Stimulated activated CD8-positive, alpha-beta memory T cell treated with anti-CD3 and anti-CD28 coated beads, Interleukin-15, amount 100 ng/mL, for 48 hours (primary cell): ENCODE measurements at places on chromosomes 6 and 20.

- no peak for DNase-seq
Observed at GRCh38 chr20:24949756-24950127, 673 bp downstream of the CST7 start.

- no peak for DNase-seq
Observed at GRCh38 chr20:50728981-50729874, 2.2 kb upstream of the PARD6B start.

DNA sequence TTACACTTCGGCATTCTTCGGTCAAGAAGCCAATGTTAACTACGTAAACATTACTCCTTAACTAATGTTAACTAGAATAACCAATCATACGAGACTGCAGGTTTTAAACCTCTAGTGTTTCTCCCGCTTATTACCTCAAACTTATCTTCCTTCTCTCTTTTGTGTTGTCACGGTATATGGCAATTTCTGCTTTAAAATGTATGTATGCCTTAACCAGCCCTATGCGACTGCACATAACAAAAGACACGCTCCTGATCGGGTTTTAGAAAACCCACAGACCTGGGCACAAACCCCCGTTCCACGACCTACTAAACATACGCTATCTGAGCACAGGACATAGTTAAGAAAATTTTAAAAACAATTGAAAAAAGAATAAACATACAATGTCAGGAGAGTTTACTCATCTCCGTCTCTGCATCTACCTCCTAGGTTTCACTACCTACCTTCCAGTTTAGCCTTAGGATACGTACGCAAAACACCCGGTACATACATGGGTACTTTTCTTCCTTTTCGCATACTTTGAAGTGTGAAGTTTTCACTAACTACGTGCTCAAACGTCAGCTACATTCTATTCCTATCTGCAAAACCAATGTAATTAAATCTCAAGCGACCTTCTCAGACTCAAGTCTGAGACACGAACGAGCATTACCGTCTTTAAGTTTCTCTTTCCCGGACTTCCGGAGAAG is 1.1 kb downstream of the CD164 start:
- no peak for DNase-seq

DNA sequence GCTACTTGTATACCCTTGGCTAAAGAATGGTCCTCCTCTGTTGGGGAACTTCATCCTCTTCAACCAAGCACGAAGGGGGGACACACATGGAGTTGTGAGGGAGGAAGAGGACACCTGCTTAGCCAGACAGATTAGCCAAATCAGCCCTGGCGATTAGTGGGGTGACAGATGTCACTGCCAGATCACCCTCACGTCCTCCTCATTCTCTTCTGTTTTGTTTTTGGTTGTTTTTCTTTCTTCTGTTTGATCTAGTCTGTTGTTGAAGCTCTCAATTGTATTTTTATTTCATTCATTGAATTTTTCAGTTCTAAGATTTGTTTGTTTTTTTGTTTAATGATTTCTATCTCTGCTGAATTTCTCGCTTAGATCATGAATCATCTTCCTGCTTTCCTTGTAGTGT is 27.5 kb upstream of the NKX2-4 start:
- DNase-seq = no peak

DNA sequence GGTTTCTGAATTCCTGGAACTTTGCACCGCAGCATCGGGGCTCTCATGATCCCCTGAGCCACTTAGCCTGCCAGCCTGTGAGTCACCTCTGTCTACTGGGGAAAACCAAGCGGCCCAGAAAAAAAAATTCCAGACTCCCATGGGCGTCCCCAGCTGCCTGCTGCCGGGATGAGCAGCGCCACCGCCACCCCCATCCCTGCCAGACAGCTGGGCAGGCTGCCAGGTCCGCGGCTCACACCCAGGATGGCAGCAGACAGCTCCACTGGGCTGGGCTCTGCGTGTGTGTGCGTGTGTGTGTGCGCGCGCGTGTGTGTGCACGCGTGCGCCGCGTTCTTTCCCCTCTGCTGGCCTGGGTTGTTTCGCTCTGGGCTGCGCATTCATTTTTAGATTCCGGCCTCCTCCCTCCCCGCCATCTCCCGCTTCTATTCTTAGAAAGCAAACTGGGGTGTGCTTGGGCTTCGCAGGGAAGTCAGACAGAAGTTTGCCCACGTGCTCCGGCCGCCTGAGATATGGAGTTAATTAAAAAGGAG is 38.9 kb upstream of the PMEPA1 start:
- peak; percentile 8 for DNase-seq

- no peak for DNase-seq
Observed at GRCh38 chr6:7154341-7155139, 46.8 kb downstream of the RREB1 start.

GRCh38 chr6:37725957-37726356 is 28.3 kb upstream of the MDGA1 start:
- no peak for DNase-seq

DNA sequence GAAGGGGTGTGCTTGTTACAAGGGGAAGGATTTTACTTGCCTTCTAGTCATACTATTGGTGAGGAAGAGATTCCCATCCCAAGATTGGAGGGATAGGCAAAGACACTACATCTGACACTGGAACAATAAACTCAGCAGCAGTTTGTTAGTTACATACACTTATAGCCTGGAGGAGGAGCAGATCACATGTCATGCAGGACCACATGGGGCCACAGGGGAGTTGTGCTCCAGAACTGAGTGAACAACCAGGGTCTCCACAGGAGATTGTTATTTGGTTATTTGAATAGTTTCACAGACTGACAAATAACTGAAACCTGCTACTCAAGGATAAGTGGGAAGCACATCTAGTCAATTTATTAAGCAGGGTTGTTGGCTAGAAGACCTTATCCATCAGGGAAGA is 559.4 kb upstream of the MANEA start:
- no peak for DNase-seq

DNA sequence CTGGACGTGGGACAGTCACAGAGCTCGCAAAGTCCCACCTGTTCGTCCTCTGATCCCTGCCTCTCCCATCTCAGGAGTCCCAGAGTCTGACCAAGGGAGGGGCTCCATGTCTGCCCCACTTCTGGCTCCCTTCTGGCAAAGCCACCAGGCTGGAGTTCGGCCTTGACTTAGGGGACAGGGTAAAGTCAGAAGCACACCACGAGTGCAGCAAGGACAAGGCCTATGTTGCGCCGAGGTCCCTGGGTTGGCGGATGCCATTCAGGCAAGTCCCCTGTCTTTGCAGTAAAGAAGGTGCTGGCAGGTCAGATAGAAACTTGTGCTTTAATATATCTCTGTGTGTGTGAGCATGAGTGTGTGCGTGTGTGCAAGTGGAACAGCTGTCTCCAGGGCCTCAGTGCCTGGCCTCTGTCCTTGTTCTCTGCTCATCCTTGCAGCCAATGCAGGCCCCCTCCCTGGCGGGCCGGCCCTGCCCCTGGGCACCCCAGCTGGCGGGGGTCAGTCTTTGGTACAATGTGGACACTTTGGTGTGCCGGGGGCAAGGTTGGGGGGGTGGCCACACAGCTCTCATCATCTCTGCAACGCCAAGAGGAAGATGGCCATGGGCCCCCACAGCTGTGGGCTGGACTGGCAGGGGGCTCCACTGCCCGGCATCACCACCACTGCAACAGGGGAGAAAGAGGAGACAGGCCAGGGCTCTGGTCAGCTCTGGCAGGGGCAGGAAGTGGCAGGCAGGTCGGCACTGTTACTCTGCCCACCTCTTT is 60.7 kb downstream of the MDGA1 start:
- DNase-seq = no peak

GRCh38 chr6:84709121-84709520 is 55.3 kb downstream of the TBX18 start:
- DNase-seq = no peak

DNA sequence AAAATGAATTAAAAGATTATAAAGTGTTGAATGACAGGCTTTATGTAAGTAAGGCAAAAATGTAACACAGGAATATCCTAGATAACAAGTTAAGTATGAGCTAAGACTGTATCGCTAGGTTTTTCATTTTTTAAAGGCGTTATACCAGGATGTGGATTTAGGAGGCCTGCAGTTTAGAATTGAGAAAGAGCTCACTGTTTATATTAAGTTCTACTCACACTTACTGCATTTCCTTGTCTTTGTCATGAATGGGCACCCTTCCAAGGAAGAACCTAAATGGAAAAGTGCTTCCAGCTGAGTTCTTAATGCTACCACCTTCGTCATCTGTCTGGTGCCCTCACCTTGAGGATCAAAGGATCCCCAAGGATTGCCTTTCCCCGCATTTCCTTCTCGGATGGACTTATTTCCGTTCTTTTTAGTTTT is 148.7 kb downstream of the SOX4 start:
- DNase-seq = no peak

GRCh38 chr6:47456536-47456975 is 21.0 kb upstream of the CD2AP start:
- DNase-seq = no peak

DNA sequence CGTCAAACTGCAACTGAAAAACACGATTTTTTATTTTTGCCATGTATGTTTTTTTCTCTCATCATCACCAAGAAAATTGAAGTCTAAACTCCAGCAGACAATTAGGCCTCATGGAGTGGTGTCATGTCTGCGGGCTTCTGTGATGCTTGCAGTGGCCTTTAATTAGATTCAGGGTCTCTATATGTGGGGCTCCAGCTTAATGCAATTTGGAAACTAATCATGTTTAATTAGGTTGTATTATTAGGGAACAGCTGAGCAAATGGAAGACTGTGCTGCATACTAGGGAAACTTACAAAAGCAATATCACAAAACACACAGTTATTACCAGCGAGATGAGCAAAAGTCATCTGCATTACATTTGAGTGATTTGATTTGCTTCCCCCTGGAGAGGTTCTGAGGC is 132.9 kb upstream of the PMEPA1 start:
- no peak for DNase-seq

DNA sequence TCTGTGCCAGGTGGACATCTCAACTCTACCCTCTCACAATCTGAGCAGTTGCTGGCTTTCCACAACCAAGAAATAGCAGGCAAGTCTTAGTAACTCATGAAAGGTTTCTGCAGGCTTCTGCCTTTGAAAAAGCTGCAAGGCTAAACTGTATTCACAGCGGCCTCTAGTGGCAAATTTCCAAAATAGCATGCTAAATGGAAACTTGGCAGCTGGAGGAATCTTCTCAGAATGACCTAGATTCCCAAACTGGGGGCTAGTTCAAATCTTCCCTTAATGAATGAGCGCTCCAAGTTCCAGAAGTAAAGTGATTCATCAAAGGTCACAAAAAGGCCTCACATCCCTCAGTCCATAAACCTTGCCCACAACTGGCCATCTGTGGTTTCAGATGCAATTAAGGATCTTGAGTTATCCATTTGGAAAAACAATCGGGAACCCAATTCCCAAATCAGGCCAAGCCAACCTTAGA is 11.9 kb upstream of the CPNE5 start:
- no peak for DNase-seq

GRCh38 chr6:80343511-80343910 is 237.0 kb downstream of the BCKDHB start:
- no peak for DNase-seq

DNA sequence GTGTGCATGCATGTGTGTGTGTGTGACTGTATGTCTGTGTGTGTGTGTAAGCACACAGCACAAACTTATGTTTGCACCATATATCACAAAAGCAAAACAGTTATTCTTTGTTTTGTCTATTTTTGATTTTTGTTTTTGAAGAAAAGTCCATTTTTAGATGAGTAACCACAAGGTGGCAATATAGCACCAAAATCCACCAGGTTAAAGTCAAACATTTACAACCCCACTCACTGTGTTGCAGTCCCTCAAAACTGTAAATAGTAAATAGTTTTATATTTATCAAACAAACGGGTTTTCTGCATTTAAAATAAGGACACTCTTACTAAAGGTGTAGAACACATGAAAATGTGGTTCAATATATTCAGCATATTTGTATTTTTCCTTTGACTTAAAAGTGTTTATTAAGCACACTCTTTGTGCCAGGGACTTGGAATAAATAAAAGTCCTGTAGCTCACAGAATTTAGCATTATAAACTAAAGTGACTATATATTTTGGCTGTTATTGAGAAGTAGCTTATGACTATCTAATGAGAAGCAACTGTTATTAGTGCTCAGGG is 118.5 kb downstream of the GFRAL start:
- DNase-seq = no peak

GRCh38 chr6:142823256-142823902 is 121.6 kb downstream of the HIVEP2 start:
- no peak for DNase-seq

GRCh38 chr6:106997392-106998158 is 23.0 kb upstream of the CD24 start:
- no peak for DNase-seq

DNA sequence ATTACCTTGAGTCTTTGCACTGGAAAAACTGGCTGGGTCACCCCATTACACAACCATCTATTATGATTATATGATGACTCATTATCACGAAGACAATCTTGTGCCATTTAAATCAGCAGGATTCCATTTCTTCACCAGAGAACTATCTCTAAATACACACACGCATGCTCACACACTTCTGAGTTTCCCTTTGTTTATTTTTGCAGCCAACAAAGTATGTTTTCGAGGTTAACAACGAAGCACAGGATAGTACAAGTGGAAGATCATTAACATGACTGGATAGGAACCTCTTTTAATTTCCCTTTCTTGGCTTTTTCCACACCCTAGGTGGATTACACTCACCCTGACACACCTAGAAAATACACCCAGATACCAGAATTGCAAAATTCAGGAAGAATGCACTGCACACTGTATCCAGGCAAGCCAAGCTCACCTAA is 18.9 kb downstream of the PERP start:
- no peak for DNase-seq

DNA sequence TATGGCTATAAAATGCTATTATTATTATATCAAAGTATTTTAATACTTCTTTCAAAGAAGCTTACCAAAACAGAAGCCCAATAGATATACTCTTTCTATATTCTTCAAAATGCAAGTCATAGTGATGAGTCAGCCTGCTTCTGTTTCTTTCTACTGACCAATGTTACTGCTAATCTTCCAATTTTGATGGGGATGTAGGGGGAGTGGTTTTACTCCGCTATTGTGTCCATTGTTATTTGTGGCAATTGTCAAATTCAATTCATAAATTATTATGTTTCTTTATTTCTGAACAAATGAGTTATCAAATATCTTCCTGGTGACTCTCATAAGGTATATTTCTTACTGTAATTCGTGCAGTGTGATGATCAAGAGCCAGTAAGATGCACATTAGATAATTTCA is 221.5 kb upstream of the DEFB112 start:
- no peak for DNase-seq
